ENCODE measurements at places on chromosomes 2 and 18.

DNA sequence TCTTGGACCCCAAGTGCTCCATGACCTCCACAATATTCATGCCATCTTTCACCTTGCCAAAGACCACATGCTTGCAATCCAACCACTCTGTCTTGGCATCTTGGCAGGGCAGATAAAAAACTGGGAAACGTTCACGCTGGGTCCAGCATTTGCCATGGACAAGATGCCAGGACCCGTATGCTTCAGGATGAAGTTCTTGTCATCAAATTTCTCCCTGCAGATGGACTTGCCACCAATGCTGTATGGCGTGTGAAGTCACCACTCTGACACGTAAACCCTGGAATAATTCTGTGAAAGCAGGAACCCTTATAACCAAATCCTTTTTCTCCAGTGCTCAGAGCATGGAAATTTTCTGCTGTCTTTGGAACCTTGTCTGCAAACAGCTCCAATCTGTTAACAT lies 21.5 kb downstream of the CNOT11 start:
- no peak for DNase-seq

- no peak for DNase-seq
These were observed 5.6 kb downstream of the IKZF2 start for GRCh38 chr2:213145715-213146242.

DNA sequence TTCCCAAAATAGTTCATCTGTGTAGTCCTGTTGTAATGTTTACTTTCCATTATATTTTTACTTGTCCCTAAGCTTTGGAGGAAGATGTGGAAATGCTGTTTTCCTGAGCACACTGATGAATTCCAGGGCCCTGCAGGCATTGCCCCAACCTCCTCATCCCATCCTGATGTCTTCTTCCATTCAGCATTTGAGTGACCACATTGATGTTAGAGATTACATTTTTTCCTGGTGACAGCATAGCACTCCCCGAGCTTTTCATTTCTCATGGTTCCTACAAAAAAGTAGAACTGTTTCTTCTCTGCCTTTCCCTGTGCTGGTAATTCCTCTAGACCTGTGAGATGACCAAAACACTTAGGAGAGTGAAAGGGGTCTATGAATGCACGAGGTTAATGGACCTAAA lies 4.8 kb downstream of the IL36A start:
- no peak for DNase-seq

- no peak for DNase-seq
These were observed 856 bp downstream of the TIA1 start for GRCh38 chr2:70247364-70248180.

DNA sequence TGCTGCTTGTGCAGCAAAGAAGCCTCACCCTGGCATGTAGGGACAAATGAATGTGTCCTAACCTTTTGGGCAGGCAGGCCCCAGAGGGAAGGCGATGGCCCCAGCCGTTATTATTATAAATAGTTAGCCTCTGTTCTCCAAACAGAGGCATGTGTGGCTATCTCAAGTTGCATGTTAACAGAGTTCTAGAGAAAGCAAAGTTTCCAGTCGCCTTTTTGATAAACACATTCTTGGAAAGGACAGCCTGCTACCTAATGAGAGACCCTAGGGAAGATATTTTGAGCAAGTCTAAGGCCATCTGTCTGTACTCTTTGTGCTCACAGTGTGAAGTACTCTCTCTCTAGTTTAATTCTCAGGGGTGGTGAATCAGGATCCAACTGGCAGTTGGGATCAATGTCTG lies 97.4 kb upstream of the FHL2 start:
- no peak for DNase-seq

DNA sequence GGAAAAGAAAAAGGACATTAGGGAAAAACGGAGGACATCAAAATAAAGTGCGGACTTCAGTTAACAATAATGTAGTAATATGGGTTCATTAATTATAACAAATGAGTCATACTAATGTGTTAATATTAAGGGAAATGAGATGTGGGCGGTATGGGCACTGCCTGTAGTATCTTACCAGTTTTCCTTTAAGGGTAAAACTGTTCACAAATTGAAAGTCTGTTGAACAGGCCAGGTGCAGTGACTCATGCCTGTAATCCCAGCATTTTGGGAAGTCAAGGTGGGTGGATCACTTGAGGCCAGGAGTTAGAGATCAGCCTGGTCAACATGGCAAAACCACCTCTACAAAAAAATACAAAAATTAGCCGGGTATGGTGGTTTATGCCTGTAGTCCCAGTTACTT lies 56.8 kb upstream of the PMAIP1 start:
- DNase-seq: no peak

GRCh38 chr18:30288662-30289414 lies 753.7 kb downstream of the DSC3 start:
- DNase-seq: no peak

- DNase-seq: no peak
These were observed 1337.2 kb upstream of the NRXN1 start for GRCh38 chr2:52369178-52369577.

DNA sequence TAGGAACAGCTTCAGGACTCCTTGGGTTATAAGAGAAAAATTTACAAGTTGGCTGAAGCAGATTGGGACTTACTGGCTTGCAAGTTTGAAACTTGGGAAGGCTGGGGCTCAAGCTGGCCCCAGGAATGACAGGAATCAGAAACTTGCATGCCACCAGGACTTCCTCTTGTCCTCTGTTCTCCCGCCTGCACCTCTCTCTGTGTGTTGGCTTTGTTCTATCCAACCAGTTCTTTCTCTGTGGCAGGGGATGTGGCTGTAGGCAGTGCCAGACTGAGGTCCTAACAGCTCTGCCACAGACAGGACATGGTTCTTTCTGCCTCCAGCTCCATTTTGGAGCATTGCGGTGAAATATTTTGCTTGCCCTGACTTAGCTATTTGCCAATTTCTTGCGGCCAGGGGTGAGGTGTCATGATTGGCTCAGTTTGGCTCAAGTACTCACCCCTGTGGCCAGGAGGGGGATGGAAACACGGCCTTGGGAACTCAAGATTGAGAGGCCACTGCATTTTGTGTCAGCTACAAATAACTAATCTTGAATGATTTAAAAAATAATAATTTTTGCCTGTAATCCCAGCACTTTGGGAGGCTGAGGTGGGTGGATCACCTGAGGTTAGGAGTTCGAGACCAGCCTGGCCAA lies 48.9 kb downstream of the MEP1B start:
- no peak for DNase-seq

DNA sequence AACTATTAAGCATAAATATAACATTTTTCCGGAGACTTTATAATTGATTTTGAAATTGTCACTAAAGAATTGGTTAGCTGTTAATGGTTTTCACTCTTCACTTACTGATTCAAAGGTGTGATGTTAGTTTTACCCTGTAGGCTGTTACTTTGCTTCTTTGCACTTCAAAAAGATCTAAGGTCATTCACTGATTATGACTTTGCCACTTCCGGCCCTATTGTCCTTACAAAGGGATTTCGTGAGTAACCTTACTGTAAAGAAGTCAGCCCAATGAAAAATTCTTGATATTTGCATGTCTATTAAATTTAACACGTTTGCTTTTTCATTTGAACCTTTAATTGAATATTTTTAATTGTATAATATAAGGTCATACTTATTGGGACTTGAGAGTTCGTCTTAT lies 61.4 kb downstream of the GREB1L start:
- no peak for DNase-seq

DNA sequence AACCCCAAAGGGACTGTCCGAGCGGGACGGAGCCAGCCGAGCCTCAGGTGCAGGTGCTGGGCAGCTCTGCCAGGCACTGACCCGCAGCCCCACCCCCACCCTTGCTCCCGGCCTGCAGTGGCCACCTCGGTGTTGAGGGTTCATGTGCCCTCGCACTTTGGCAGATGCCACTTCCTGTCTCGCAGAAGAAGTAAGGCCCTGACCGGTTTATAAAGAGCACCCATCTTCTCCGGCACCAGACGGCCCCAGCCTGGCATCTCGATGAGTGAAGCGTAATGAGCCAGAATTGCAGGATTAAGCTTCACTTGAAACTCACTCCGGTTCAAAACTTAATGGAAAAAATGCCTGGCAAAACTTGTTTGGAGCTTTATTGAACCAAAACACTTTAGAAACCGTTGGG lies 10.9 kb upstream of the NFATC1 start:
- no peak for DNase-seq

- no peak for DNase-seq
These were observed 458.8 kb downstream of the METTL4 start for GRCh38 chr18:2112435-2113045.

DNA sequence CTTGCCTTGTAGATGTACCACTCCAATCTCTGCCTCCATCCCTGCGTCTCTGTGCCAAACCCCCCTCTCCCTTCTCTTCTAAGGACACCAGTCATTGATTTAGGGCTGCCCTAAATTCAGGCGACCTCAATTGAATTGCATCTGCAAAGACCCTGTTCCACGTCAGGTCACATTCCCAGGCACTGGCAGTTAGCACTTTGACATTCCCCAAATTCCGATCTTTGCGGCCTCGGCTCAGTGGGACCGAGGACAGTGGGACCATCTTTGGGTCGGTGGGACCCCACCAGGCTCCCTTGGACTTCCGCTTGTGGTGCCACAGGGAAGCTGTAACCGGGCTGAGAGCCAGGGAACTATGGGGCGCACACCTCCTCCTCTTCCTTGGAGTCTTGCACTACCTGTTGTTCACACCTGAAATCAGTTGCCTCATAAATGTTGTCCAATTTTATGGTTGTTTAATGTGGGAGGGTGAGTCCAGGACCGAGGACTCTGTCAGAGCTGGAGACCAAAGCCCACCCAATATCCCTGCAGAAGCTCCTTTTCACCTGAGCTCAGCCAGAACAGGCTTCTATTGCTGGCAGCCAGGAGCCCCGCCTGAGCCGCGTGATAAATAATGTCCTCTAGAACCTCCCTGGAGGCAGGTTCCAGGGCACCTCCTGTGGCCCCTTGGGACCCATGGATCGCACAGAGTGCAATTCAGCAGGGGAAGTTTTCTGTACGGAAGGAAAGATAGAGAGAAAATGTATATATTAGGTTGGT lies 271.6 kb downstream of the EIPR1 start:
- no peak for DNase-seq

- no peak for DNase-seq
These were observed 96.9 kb upstream of the ZNF397 start for GRCh38 chr18:35143622-35144596.

DNA sequence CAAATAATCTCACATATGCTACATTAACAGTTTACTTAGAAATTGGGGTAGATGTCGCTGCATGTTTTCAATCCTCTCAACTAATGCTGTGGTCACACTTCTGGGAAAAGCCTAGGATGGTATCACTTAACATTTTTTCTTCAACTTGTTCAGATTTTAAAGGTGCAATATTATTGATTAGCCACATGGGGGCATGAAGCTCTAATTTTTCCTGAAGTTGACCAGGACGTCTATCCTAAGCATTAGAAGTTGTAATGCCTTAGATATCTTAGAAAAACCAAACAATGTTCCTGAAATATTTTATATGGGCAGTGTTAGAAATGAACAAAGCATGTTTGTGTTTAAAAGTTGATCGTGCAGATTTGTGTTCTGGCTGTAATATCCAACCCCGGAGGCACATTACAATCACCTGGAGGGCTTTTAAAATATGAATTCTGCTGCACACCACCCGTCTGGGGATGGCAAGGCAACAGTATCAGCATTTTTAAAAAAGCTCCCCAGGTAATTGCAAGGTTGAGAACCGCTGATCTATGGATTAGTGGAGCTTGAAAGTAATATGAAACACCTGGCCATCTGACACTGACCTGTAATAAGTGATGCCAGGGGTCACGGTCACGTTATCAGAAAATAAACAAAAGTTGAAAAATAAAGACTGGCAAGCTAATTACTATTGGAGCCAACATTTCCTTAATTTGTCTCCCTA lies 100.5 kb upstream of the LMAN1 start:
- no peak for DNase-seq

DNA sequence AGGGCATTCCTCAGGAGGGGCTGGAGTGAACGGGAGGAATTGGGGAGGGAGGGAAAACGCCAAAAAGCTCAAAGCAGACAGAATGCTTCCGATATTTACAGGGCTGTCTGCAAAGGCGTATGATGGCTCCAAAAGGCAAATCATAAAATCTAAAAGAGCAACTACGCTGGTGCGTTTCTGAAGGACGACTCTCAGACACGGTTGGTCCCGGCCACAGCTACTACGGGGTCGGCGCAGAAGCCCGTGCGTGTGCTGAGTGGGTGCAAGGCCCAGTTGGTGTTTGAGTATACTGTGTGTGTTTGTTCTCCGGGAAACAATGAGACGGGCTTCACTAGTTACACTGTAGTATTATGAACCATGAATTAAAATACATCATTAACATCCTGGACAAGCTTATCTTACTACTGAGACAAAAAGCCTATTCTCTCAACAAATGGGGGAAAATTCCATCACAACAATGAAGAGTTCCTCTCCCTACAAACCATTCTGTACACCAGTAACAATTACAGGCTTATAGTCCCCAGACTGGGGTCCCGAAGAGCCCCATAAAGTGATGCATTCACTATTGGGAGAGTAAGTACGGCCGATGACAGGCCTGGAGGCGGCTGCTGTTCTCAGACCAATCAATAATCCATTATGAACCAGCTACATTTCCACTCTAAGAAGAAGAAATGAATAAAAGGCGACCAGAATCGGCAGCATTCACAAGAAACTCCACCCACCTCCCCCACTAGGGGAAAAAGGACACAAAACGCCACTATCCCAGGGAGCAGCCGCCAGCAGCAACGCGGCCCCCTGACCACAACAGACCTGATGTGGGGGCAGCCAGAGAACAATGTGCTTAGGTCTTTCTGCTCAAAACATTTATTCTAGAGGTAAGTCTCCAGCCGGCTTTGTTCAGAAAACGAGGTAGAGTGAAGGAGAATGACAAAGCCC lies 43.4 kb downstream of the ZNF516 start:
- DNase-seq: no peak

- no peak for DNase-seq
These were observed 51.6 kb upstream of the NCOA1 start for GRCh38 chr2:24439280-24439970.

GRCh38 chr18:32803568-32803967 lies 30.7 kb upstream of the KLHL14 start:
- no peak for DNase-seq

DNA sequence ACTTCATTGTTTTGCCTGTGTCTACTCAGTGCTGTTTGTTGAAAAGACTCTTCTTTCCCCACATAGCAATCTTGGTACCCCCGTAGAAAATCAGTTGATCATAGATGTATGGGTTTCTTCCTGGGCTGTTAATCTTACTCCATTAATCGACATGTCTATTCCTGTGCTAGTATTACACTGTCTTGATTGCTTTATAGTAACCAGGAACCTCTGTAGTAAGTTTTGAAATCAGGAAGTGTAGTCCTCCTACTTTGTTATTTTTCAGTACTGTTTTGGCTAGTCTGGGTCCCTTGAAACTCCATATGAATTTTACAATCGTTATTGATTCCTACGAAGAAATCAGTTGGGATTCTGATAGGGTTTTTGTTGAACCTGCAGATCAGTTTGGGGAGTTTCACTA lies 78.8 kb upstream of the FAM136A start:
- no peak for DNase-seq
